ENCODE measurements at places on chromosomes 1 and 21. TPM values are rescaled to one million over a fixed set of nuclear protein-coding genes. Genes with fewer than 3 reads are reported as not detected.

LAD1 gene
- total RNA-seq: 1.5 TPM

FCRL6 gene
- 3.0 TPM for total RNA-seq

GJC2 gene
- 1.0 TPM for total RNA-seq

C1orf94 gene
- not detected for total RNA-seq

GJA5 gene
- total RNA-seq: 19.3 TPM

FAM3B gene
- total RNA-seq: not detected

SHE gene
- total RNA-seq: 12.0 TPM
